ENCODE measurements at places on chromosomes 5 and 9. TPM values are rescaled to one million over a fixed set of nuclear protein-coding genes. Genes with fewer than 3 reads are reported as not detected.

The SLC25A2 gene
- total RNA-seq, result 0.22 TPM

DNA sequence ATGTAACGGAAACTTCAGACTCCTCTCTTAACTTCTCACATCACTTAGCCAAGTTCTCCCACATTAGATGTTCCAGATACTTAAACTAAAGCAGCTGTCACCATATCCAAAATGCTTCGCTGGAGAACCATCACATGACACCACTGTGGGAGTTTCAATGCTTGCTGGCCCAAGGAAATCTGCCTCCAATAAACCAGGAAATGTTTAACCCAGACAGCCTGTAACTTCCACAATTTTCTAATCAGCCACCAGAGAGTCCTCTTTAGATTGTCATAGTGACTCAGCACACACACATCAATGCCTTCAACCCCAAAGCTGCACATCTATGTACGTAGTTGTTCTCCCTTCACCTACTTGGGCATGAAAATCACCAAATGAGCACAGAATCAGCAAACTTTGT is 118.7 kb downstream of the LPAR1 start:
- no peak for DNase-seq

GRCh38 chr9:12708562-12709298 is 15.5 kb downstream of the TYRP1 start:
- no peak for DNase-seq

The PCDHB9 gene
- total RNA-seq, result 3.1 TPM

The ACTBL2 gene
- not detected for total RNA-seq

DNA sequence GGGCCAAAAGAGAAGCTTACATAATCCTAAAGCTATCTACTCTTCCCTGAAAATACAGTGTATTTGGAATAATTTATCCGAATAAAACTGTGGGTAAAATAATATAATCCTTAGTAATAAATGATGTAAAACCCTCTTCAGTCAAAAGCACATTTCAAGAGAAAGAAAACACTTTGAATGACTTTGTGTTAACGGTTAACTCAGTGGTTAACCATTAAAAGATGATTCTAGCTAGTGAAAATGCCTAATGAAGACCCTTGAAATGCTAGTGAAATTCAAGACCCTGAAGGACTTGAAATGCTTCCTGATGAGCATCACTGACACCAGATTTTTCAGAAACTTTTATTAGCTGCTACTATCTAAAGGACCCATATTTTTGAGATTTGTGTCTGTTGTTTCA is 70.7 kb downstream of the COX7C start:
- no peak for DNase-seq

DNA sequence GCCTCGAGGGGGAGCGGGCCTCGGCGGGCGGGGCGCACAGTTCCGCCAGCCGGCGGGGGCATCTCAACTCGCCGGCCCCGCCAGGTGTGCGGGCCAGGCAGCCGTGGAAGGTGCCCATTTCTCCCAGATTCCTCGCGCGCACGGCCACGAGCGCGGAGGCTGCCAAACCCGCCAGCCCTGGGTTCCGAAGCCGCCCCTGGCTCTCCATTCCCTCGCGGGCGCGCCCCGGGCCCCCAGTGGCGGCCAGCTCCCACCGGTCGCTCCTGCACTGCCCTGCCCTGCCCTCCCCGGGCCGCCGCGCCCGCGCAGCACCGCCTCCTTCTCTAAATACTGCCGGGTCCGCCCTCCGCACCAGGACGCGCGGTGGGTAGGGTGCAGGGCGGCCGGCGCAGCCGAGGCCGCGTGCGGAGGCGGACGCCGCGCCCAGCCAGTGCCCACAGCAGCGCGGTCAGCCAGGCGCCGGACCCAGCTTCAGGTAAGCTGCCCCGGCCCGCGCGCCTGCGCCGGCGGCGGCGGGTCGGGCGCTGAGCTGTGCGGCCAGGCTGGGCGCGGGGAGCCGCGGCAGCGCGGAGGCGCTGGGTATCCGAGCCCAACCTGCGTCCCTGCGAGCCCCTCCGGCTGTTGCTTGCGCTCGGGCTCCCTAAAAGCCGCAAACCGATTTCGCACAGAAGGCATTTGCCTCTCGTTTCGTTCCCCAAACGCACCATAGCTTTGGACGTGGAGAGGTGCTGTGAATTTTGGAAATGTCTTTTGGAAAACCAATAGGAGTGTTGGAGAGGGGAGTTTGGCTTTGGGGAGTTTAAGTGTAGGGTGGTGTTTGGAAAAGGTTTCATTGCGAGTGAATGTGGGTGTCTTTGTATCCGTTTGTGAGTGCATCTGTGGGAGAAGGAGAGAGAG is at the start of gene TMEM171:
TSS of gene TMEM171 (plus strand) at position 354 of the 897 bp plus-strand sequence. CDS start 2,799 bp downstream, outside the sequence.
- peak; percentile 87 for DNase-seq

All from neural progenitor cell (in vitro differentiated cells).